ENCODE measurements at places on chromosomes 3 and 15.

DNA sequence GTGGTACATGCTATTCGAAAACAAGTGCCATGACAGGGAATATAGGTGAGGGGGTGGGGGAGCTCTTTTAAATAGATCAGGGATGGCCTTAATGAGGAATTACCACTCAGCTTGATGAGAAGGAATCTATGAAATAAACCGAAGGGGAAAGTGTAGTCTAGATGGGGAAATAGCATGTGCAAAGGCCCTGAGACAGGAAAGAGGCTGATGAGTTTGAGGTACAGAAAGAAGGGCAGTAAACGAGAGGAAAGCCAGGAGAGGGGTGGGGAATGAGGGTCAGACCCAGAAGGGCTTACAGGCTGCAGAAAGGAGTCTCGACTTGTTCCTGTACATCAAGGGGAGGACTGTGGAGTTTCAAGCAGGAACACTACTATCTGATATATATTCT is 12.2 kb downstream of the ATP2B2 start:
- no peak for DNase-seq

- no peak for DNase-seq
These were observed 59.7 kb downstream of the RPN1 start for GRCh38 chr3:128590948-128591347.

DNA sequence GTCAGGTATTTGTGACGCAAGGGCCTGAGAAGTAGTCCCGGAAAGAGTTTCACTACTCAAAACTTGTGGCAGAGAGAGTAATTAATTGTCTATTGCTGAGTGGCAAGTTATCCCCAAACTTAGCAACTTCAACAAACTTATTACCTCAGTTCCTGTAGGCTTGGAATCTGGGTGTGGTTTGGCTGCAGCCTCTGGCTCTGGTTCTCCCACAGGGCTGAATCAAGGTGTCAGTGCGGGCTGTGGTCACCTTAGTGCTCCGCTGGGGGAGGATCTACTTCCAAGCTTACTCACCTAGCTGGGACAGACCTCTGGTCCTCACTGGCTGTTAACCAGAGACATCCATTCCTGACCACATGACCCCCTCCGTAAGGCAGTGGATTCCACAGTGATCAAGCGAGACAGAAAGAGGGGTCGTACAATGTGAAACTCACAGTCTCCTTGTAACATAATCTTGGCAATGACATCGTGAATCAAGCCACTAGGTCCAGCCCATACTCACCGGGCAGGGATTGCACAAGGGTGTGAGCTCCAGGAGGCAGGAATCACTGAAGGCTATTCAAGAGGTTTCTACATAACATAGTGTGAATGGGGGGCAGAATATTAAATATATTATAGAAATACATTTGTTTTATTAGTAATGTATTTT is 138.3 kb downstream of the RYR3 start:
- DNase-seq: no peak

DNA sequence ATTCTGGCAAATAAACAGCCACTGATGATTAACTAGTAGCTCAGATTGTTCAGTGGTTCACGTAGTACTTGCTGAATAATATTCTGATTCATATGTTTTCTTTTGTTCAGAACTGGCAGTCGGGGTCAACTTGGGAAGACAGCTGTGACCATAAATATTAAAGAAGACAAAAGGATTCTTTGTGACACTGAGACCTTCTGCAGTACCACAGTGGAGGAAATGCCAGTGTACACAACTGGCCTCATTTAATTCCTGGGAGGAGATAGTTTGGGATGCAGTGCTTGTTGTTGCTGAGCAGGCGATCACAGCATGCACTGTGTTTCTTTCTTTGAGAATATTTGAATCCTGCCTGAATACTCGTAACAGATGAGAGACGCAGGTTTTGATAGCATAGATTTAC is 26.7 kb upstream of the MCF2L2 start:
- no peak for DNase-seq
